ENCODE measurements at places on chromosomes 11 and 22.

- DNase-seq = no peak
Observed at GRCh38 chr22:46250783-46251125, 661 bp upstream of the CDPF1 start.

DNA sequence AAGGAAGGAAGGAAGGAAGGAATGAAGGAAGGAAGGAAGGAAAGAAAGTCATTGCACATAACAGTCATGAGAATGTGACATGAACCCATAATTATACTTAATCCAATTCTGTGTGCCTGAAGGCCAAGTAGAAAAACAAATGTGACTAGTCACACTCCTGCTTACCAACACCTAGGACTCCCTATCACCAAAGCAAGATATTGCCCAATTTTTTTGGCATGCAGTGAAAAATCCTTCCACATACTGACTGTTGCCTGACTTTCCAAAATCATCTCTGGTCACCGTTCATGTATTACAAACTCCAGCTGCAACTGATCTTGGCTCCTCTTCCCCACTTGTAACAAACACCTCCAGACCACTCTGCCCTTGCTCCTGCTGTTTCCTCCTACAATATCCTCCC, 516.8 kb downstream of the OPCML start:
- DNase-seq = no peak

DNA sequence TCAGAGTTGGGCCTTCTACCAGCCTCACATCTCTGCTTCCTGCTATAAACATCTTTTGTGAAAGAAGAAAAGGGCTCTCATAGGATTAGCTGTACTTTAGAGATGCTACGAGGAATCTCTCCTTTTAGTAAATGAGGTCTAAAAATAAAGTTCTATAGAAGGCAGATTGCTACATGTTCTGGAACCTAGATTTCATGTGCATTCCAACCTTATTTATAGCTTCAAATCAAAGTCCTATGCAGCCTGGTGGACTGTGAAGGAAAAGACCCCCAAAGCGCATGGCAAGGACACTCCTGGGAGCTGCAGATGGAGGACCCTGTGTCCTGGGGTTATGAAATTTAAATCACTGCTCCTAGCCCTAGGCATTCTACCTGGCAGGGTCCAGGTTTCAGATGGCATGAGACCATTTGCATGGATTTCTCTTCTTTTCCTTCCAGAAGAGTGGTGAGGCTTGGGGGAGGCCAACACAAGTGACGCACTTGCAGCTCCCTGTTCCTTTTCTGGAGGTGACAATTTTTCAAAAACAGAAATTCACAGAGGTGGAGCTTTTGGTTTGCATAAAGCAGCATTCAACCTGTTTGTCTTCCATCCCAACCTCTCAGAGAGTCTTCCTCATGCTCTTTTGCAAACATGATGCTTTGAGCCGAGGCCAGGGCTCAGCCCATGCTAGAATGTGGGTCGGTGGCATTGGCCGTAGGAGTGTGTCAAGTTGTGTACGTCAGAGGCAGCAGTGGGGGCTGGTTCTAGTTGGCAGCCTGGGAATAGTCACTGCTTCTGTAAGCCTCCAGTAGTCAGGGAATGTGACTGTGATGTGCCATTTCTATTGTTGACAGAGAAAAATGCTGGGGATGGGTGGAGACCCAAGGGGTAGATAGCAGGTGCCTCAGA, 6.3 kb downstream of the CRY2 start:
- DNase-seq = no peak

DNA sequence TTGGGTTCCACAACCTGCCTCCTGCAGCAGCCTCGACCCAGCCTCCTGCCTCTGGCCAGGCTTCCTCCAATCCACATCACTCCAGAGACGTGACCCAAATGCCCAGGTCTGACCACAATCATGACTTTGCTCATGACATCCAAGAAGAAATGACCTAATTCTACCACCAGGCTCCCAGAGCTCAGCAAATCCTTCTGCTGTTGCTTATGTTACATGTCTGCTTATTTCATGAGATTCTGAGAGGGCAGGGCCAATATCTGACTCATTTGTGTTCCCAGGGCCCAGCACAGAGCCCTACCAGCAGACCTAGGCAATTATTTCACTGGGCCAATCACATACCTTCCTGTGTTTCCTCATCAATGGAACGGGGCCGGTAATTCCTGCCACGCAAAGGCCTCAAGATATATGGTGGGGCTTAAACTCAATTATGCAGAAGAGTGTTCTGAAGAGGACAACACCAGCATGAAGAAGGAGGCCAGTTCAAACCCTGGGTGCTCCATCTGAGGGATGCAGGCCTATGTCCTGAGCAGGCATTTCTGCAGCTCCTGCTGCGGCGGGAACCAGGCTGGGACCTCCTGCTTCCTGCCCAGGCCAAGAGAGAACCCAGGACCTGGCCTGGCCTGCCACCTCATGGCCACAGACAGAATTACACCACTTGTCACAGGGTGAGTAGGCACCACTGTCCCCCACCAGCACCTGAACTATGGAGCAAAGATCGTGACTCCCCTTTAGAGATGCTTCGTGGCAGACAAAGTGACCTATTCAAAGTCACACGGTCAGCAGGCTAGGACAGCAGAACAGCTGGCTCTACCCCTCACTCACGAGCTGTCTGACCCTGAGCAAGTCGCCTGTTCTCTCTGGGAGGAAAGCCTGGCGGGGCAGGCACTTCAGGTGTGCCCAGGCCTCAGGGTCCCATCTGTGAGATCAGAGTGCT, 5.9 kb downstream of the CENPM start:
- DNase-seq = peak; percentile 61

DNA sequence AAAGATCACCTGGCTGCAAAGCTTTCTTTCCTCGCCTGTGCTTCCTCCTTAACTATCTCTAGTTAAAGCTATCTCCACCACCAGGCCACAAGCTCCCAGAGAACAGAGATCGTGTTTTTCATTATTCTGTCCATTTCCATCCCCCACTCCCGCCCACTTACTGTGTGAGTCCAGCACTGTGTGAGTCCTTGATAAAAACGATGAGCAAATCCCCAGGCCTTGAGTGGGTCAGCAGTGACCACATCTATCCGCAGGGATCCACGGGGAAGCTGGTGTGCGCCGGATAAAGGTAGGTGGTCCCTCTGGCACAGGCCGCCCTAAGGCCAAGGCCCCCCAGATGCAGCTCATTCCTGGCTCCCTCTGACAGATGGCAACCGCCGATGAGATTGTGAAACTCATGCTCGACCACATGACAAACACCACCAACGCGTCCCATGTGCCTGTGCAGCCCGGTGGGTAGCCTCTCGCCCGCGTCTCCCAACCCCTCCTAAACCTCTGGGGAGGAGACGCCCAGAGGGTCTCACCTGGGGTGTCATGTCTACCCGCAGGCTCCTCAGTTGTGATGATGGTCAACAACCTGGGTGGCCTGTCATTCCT, 9.3 kb downstream of the TKFC start:
- DNase-seq = no peak

GRCh38 chr22:19292458-19293230, 1.1 kb upstream of the CLTCL1 start:
- DNase-seq = no peak

DNA sequence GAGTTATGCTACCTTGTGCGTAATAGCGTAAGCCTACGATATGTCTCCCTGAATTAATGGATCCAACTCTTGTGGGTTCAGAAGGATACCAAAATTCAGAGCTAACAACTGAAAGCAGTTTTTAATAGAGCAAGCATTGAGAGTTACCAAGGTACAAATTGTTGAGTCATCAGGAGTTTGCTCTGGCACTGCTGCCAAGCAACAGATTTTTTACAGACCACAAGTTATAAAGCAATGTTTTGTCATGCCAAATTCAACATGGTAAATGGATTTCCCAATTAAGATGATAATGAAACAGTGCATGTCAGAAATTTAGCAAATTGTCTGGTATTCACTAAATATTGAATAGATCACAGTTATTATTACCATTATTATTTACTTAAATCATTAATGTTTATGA, 295.6 kb downstream of the NELL1 start:
- peak; percentile 66 for DNase-seq

DNA sequence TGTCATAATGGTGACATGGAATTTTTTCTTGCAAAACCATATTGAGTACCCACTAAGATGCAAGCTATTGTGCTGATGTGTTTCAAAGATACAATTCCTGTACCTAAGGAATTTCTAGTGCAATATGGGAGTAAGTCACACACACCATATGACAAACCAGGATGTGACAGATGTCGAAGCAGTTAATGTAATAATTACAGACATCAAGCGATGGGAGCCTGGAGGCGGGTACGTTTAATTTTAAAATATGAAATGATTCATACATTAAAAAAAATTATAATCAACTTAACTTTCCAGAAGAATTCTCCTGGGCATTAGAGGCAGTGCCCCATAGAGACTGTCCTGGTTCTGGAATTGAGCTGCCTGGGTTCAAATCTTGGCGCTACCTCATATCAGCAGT, 6.0 kb downstream of the SYCE3 start:
- no peak for DNase-seq

- DNase-seq = no peak
Observed at GRCh38 chr11:69238573-69239351, 55.2 kb upstream of the MYEOV start.

DNA sequence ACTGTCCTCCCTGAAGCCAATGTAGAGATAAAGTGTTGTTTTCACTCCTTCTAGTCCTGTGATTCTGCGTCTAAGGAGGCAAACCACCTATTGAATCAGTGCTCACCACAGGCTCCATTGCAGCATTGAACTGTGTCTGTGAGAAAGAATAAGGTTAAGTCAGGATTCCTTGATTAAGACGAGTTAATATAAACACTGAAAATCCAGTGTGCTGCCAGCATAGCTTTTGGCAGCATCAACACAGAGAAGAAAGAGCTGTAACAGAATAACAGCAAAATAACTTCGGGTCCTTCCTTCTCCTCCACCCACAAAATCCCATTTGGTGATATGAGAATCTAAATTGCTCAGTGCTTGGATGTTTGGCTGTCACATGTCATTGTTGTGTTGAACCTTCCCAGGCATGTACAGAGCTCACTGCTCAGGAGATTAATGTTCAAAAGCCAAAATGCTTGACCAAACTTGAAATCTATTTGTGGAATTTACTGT, 185.2 kb upstream of the DDI1 start:
- no peak for DNase-seq

DNA sequence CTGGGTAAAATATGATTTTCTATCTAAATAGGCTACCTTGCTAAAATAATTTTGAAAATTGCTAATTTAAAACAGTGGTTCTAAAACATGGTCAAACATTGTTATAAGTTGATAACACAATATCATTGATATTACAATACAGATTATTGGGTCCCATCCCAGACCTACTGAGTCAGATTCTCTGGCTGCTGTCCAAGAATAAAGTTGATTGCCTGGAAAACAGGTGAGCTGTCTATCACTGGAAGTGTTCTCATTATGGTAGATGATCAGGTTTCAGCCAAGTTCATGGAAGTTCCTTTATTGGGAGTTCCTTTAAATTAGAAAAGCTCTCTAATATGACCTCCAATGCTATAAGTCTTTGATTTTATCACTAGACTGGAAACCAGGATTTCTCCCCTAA, 52.3 kb downstream of the SC5D start:
- DNase-seq = no peak

DNA sequence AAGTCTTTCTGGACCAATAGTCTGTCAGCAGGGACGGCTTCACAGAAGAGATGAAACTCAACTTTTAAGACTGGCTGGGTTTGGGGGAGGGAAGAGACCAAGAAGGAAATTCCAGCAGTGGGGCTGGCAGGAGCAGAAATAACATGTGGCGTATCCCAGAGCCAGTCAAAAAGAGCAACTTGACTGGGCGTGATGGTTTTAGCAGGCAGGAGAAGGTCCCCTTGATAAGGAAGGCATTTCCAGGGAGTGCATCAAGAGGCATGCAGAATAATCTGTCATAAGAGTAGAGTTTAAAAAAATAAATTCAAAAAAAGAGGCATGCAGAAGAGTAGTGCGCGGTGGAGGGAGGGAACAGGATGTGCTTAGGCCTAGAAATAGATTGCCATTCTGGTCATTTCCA, 52.5 kb downstream of the C22orf31 start:
- no peak for DNase-seq

DNA sequence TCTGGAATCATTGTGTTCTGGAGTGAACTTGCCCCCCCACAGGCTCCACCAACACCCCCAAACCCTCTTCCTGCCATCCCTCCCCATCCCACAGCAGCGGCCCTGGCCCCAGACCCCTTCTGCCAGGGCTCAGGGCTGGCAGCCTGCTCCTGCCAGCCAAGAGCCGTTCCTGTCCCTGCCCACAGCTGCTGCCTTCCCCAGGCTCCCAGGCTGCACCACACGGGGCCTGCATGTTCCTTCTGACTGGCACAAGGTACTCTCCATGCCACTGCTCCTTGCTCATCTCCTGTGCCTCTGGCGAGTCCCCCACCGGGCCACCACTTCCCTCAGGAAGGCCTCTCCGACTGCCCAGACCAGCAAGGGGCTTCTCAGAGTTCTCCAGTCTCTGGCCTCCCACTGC, 4.9 kb downstream of the GP1BB start:
- no peak for DNase-seq

DNA sequence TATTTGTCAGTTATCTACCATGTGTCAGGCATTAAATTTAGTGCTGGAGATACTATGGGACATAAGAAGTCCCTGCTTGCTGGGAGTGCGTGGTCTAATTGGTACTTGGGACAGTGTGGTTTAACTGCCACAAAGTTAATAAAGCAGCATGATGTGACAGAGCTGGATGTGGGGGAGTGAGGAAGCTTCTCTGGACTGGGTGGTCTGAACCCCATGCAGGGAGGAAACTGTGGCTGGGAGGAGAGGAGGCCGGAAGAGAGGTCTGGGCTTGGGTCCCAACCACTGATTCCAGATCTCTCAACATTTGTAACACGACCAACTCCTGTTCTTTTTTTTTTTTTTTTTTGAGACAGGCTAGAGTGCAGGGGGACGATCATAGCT, 37.1 kb downstream of the ST3GAL4 start:
- peak; percentile 87 for DNase-seq

DNA sequence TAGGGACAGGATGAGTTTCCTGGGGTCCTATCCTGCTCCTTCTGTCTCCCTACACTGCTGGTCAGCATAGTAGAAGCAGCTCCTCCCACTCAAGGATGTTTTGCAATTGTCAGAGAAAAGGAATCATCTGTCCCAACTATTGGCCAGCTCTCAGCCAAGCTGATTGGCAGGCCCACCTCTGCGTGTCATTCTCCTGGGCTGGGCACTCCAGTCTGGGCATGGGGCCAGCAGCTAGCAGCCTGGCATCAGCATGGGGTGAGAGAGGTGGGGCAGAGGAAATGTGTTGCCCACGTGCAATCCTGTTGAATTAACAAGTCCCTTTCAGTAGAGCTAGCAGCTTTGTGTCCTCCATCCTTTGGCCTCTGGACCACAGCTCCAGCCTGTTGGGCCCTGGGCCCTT, 14.1 kb downstream of the ANKK1 start:
- peak; percentile 80 for DNase-seq

GRCh38 chr22:46754110-46754799, 8.2 kb upstream of the TBC1D22A start:
- DNase-seq = peak; percentile 98

GRCh38 chr11:76208438-76209374, 2.4 kb upstream of the WNT11 start:
- DNase-seq = peak; percentile 37

GRCh38 chr22:41987276-41987675, 11.3 kb upstream of the WBP2NL start:
- no peak for DNase-seq
